ENCODE measurements at places on chromosomes 7 and 10.
A peak's percentile ranks its signal among the peaks of the same experiment; 100 is the strongest.

GRCh38 chr7:84017651-84018050 lies 176.9 kb downstream of the SEMA3A start:
- DNase-seq = no peak

DNA sequence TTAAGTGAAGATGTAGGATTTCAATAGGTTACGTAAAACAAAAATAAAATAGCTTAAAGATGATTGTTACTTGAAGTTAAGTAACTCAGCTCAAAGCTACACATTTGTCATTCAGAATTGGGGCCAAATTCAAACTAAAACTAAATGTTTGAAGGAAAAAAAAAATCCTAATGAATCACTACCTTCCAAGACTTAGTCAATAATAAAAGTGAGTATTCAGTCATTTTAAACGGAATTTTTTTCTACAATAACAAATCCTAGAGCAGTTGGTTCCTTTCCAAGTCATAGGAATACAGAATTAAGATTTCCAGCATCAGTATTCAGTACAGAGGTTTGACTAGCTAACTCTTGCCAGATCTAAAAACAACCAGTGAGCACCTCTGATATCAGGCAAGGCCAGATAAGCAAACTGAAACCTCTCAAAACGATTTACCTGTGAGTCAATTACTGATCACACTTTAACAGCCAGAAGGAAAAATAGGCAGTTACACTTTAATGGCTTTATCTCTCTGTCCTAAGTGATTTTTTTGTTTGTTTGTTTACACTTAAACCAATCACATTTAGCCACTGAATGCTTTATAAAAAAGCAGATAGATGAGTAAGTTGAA lies 669.8 kb upstream of the ANKRD30A start:
- DNase-seq = no peak

GRCh38 chr7:159042581-159043101 lies 102.0 kb downstream of the VIPR2 start:
- DNase-seq = no peak

- no peak for DNase-seq
These were observed 265.0 kb upstream of the TCERG1L start for GRCh38 chr10:131576341-131577177.

DNA sequence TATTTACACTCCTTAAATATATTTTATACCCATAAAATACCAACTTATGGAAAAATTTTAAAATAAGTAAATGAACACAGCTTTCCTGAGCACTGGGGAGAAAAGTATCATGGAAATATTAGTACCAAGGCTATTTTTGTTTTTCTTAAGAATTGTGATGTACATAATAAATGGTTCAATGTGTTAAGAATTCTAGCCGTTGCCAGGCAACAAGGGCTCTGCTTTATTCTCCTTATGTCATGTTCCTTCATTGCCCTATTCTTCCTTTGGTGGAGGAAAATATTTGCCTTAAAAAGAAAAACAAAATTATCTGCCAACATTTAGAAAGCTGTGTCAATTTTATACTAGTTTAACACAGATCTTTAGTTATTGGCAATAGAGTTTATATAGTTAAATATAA lies 2.6 kb upstream of the ZPBP start:
- DNase-seq = no peak

GRCh38 chr7:123749537-123749857 lies 694 bp upstream of the WASL start:
- DNase-seq = peak; percentile 86

DNA sequence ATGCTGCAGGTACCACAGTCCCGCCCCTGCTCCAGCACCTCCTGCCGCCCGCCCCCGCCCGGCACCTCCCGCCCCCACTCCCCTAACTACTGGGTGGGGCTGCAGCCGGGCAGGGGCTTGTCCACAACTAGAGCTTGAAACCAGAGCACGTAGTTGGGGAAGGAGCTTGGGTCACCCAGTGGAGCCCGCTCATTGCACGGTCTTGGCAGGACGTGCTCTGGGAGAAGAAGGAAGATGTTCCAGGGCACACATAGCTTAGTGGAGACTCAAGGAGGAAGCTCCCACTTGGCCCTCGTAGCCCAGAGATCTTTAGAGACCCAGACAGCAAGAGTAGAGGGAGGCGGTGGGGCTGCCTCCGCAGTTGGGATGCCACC lies 692 bp downstream of the IGFBP1 start:
- DNase-seq = no peak

DNA sequence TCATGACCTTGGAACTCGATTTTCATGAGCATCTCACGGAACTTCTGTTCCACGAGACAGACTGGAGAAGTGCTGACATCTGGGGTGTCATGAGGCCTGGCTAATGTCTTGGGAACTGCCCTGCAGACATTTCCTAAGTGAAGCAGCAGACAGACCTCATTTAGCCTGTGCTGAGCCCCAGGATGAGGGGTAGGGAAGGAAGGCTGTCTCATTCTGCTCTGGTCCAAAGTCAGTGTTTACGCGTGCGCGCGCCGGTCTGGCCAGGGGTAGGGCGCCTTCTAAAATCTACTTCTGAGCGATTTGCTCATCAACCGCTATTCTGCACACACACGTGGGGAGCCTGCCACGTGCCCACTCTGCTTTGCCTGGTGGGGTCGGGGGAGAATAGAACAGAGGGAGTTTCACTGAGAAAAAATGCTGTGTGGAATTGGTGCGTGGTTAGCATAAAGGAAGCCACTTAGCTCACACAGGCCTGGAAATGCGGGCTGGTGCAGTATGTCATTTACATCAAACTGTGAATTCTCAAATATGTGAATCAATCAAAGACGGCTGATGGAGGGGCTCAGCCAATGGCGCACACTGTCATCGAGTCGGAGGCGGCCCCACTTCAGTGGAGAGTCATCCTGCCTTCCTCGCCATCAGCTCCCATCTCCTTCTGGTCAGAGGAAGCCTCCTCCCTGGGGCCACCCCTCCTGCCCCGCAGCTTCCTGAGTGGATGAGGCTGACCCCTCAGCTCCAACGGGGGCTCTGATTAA lies 335.1 kb downstream of the ADARB2 start:
- DNase-seq = no peak

DNA sequence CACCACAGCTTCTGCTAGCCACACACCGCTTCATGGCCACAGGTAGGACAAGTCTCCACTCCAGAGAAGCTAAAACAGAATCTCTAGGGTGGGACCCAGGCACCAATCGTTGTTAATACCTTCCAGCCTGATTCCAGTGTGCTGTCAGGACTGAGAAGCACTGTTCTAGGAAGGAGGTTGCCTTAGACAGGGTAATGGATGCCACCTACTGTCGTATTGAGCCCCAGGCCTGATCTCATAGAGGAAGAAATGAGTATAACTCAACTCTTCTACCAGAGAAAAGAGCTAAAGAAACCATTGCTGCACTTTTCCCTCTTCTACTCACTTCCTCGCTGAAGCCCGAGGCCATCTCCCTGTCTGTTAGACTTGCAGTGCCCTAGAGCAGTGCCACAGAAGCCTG lies 31.8 kb downstream of the CNNM1 start:
- no peak for DNase-seq

- peak; percentile 64 for DNase-seq
These were observed at the start of gene SHTN1 for GRCh38 chr10:117005026-117005526. Gene SHTN1, minus strand, starts transcription at chr10:117005187. Its CDS starts 108 bp downstream, at chr10:117005079.

DNA sequence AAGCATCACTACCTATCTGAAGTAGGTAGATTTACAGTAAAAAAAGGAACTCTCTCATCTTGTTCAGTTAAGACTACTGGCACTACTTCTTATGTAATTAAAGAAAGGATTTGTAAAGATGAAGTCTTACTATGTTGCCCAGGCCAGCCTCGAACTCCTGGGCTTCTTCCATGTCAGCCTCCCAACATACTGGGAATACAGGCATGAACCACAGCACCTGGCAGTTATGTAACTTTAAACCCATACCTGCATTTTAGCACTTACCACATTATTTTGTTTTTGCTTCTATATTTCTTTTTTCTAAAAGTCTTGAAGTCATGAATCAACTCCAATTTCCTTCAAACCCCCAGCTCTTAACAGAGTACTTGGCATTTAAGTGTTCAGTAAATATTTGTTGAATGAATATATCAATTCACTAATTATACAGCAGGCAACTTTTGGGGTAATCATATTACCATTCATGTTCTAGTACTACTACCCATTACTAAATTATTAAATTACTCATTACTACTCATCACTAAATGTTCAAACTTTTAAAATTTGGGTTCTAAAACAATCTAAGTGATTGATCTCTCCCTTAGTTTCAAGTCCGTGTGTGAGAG lies 31.6 kb upstream of the CCDC71L start:
- no peak for DNase-seq

DNA sequence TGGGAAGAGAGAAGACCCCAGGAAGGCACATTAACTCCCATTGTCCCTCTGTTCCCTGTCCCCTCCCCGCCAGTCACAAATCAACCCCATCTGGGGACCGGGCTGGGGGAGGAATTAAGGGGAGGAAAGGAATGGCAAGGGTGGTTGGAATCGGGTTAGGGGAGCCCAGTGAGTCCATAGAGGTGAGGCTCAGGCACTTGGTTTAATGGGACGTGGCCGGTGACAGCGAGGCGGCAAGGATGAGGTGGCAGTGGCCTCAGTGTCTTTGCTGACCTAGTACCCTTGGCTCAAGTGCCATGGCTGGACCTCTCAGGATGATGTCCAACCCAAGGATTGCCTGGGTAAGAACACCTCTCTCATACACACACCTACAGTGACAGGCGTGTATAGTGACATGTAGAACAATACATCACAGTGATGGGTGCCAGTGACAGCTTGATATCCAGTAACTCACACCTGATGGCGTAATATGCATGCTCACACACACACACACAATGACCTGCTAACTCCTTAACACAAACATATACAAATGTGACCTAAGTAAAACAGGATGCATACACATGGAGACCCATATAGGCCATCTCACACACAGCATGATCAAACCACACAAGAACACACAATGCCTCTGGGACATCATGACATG lies 12.3 kb downstream of the KCNIP2 start:
- no peak for DNase-seq

- DNase-seq = no peak
These were observed 49.1 kb downstream of the GCC1 start for GRCh38 chr7:127536394-127536691.

GRCh38 chr7:141630621-141631020 lies 71.3 kb downstream of the DENND11 start:
- DNase-seq = no peak

GRCh38 chr7:326273-326672 lies 36.3 kb downstream of the FOXL3 start:
- DNase-seq = no peak

GRCh38 chr10:14608381-14609001 lies 166.2 kb downstream of the FAM107B start:
- peak; percentile 89 for DNase-seq

- no peak for DNase-seq
These were observed 139.7 kb downstream of the ADK start for GRCh38 chr10:74290708-74291107.

DNA sequence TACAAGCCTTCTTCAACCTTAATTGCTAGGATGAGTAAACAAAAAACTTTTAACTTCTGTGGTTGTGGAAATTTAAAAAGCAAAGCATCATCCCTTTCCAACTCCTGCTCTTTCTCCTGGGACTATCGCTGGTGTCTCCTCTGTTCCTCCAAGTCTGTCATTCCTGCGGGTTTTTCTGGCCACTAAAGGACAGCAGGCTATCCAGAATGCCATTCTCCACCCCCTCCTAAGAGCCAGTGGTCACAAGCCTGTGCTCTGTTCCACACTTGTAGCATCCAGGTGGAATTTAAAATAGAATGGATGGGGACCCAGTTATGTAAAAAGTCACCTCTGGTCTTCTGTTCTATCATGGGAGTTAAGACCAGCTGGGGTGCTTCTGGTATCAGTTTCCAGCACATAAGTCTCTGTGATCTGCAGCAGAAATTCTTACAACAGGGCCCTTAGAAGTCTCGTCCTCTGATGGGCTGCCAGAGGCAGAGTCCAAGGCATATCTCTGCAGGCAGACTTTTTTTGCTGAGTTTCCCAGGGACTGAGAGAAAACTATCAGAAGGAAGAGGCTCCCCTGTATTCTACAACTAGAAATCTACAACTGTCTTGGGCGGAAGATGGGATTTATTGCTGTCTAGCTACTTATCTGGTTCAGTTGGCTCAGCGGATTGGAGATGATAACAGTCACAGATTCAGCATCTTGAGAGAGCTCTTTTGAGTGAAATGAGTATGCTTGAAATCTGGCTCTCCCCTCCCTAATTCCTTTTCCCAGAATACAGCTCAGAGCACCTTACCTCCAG lies 5.1 kb upstream of the WNT16 start:
- DNase-seq = no peak

- DNase-seq = no peak
These were observed 81.9 kb downstream of the NPTX2 start for GRCh38 chr7:98698976-98699375.

- DNase-seq = no peak
These were observed 611.9 kb upstream of the FOXK1 start for GRCh38 chr7:4070214-4070613.

GRCh38 chr10:88672041-88672440 lies 7.8 kb downstream of the LIPF start:
- no peak for DNase-seq

- DNase-seq = no peak
These were observed 493.1 kb downstream of the AUTS2 start for GRCh38 chr7:70091362-70091761.

DNA sequence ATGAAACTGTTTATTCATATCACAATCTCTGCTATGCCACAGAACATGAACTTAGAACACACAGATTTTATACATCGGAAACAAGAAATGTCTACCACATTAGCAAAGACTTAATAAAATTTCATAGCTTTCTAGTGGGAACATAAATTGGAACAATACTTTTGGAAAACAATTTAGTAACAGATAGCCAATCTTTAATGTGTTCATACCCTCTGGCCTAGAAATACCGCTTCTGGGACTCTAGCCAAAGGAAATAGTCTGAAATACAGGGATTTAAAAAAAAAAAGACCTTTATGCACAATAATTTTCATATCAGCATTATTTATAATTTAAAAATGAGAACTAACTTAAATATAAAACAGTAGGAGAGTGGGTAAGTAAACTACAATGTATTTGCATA lies 168.5 kb downstream of the PLXNA4 start:
- DNase-seq = no peak

DNA sequence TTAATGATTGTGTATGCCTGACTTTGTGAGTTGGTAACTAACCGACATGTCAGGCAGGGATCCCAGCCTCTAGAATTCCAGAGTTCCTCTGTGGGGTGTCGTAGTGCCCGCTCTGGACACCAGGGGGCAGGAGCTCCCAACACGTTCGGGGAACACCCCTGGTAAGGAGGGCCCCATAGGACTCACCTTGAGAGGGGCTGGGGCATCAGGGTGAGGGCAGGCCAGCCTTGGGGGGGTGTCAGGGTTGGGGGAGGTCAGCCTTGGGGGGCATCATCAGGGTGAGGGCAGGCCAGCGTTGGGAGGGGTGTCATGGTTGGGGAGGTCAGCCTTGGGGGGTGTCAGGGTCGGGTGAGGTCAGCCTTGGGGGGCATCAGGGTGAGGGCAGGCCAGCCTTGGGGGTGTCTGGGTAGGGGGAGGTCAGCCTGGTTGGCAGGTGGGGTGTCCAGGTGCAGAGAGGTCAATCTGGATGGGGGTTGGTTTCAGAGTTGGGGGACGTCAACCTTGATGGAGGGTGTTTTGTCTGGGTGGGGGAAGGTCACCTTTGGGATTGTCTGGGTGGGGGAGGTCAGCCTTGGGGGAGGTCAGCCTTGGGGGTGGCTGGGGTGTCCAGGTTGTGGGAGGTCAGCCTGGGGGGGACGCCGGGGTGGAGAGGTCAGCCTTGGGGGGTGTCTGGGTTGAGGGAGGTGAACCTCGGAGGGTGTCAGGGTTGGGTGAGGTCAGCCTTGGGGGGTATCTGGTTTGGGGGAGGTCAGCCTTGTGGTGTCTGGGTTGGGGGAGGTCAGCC lies 45.6 kb upstream of the SUN1 start:
- peak; percentile 72 for DNase-seq

Measured in suppressor macrophage (primary cell).